ENCODE measurements at places on chromosomes 4 and X.

- no peak for DNase-seq
These were observed 31.9 kb upstream of the TLR2 start for GRCh38 chr4:153652051-153652784.

- DNase-seq: no peak
These were observed 5.3 kb upstream of the STBD1 start for GRCh38 chr4:76301068-76301774.

- no peak for DNase-seq
These were observed 20.8 kb upstream of the TMEM184C start for GRCh38 chr4:147596377-147596776.

- DNase-seq: no peak
These were observed 38.0 kb upstream of the COX7B2 start for GRCh38 chr4:46946919-46947536.

GRCh38 chr4:16617435-16617834, 281.0 kb downstream of the LDB2 start:
- DNase-seq: no peak

- no peak for DNase-seq
These were observed 135.3 kb downstream of the SHROOM3 start for GRCh38 chr4:76570141-76570973.

DNA sequence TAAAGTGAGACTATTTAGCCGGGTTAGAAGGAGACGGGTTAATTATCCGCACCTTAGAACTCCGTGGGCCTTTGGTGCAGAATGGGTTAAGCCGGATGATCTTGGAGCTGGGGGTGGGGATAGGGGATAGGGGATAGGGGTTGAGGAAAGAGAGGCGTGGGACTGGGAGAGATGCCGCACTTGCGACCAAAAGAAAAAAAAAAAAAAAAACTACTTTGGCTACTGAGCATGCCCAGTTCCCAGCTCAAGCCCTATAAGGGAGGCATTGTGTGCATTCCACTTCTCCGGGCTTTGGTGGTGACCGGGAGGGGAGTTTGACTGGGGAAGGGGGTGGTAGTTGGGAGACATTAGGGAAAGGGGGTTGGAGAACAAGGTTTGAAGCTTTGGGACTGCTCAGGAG, at the start of gene SLITRK4:
TSS of gene SLITRK4 (minus strand) at position 187 of the 400 bp plus-strand sequence. CDS start 4,993 bp downstream, outside the sequence.
- no peak for DNase-seq

DNA sequence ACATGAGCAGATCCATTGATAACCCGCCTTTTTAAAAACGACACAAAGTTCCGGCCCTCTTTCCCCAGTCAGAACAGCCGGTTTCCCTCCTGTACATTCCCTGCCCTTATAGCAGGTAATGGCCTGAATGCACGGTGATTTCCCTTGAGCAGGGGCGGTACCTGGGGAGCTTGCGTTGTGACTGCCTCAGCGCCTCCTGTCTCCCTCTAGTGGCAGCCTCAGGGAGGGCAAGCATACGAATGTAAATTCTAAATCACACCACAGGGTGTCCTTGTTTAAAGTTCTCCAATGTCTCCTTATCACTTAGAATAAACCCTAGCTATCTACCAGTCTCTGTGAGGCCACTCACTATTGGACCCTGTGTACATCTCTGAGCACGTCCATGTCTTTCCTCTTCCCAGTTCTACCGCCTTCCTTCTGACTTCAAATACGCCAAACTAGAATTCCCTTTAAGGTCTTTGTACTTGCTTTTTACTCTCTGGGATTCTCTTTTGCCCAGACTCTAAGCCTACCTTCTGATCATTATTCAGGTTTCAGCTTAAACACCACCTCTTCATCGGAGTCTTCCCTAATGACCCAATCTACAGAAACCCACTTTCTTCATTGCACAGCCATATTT, 18.4 kb upstream of the LDB2 start:
- peak; percentile 86 for DNase-seq

DNA sequence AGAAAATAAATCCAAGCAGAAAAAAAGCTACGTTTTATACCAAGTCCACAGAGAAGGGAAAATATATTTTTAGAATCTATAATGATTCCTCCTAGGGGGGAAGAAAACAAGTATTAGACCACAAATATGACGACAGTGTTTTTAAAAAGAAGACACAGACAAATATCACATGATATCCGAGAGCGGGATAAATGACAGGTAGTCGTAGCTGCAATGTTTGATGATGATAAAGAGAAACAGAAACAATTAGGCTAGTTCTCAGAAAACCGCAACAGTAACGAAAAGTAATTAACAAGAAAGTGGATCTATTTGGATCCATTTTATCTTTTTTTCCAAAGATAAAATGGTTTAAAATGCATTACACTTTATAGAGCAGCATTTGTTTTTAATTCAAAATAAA, 918 bp downstream of the HAUS3 start:
- no peak for DNase-seq

GRCh38 chr4:158169931-158170690, 2.7 kb downstream of the GASK1B start:
- no peak for DNase-seq

- DNase-seq: no peak
These were observed 22.0 kb downstream of the MTMR1 start for GRCh38 chrX:150715184-150715583.

- DNase-seq: no peak
These were observed 58.1 kb downstream of the RAB40A start for GRCh38 chrX:103461156-103461555.

GRCh38 chrX:123818243-123818642, 41.6 kb upstream of the XIAP start:
- DNase-seq: no peak

DNA sequence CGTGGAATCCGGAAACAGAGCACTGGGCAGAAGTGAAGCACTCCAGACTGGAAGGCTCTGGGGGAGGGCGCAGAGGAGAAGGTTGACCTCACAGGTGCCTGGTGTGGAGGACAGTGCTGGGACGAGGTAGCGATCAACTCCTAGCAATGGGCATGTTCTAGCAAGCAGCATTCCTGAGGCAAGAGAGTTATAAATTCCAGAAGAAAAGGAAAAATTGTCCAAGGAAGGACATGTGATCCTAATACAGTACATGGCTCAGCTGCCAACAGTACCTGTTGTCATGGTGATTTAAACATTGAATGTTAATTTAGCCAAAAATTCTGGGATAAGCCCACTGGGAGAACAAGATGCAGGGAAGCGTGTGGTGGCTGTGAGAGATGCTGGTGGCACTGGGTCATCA, 8.2 kb downstream of the ARHGAP4 start:
- DNase-seq: no peak

GRCh38 chrX:127038065-127038464, 218.5 kb downstream of the PRR32 start:
- DNase-seq: no peak

DNA sequence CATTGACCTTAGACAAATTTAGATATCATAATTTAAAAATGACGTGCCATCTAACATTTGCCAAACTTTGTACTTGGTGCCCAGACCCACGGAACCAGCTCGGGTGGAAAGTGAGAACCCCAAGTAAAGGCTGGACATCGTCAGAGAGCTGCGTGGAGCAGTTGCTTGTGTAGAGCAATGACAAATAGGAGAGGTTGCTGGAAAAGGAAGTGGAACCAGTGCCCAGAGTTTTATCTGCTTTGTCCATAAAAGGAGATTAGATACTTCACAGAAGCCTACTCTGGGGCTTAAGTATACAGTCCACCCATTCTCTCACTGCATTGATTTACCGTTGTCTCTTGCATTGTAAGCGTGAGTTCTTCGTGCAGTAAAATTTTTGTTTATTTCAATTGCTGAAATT, 5.4 kb upstream of the TBC1D1 start:
- DNase-seq: no peak

GRCh38 chr4:9704551-9705332, 76.7 kb upstream of the DRD5 start:
- no peak for DNase-seq

DNA sequence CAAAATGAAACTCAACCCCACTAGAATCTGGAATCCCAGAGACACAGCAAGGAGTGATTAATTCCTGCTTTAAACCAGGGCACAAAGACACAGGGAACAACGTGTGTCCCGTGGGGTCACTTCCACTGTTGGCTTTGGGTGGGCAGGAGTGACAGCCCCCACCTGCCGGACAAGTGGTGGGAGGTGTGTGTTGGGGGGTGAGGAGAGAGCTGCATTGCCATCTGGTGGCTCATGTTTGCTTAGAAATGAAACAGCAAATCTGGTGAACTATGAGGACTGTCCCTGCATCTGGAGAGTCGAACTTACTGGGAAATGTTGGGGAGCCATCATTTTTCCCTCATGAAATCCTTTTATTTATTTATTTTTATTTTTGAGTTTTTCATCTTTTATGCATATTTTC, 75.9 kb upstream of the AFAP1 start:
- DNase-seq: no peak

- no peak for DNase-seq
These were observed 262.7 kb downstream of the DHX15 start for GRCh38 chr4:24321616-24322015.

DNA sequence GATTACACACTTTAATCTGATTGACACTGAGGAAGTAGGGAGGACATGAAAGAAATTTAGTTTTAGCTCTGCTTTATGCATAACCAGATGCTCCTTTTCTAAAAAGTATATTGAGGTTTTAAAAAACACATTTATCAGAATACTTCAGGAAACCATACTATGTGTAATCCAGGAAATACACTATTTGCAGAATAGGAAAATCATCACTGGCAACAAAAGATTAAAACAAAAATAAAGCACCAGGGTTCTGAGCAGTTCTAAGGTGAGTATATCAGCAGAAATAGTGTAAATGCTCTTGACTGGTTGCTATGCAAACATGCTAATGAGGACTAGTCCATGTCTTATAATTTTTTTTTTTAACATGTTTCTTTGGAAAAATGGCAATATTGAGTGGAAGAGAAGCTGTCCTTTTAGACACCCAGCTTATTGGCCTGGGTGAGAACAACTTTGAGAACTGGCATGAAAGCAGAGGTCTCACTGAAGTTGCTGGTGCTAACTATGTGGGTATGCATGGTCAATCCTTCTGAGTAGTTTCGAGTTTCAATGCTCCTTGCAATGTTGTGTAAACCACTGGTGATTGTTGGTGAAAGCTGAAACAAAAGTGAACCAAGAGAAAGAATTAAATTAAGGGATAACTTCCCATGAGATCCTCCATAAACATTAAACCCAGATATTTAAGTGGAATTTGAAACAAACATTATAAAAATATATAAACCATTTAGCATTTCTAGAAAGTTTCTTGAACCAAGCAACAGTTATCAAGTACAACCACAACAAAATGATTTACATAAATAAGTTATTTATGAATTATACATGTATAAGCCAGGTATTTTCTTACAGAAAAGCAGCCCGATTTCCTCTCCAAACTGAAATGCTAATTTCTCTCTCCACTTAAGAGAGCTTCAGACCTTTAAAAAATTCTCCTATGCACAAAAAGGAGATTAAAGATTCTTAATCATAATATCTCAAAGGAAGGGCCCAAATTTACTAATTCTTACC, 20.4 kb upstream of the SCD5 start:
- no peak for DNase-seq

GRCh38 chr4:179292468-179292867, 1850.2 kb upstream of the AGA start:
- no peak for DNase-seq

DNA sequence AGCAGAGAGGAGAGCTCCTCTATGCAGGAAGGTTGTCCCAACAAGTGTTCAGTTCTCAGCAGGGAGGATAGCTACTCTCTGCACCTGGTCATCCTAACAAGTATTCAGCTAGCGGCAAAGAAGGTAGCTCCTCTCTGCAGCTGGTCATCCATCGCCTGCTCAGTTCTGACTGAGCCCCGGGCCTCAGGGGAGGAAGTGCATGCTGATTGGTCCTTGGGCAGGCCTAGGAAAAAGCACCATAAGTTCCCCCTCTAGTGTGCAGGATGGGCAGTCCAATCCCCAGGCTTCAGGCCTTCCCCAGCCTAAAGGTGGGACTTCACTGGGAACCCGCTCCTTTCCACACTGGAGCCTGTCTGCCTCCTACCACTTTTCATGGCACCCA, 4.4 kb upstream of the FBXW7 start:
- no peak for DNase-seq

DNA sequence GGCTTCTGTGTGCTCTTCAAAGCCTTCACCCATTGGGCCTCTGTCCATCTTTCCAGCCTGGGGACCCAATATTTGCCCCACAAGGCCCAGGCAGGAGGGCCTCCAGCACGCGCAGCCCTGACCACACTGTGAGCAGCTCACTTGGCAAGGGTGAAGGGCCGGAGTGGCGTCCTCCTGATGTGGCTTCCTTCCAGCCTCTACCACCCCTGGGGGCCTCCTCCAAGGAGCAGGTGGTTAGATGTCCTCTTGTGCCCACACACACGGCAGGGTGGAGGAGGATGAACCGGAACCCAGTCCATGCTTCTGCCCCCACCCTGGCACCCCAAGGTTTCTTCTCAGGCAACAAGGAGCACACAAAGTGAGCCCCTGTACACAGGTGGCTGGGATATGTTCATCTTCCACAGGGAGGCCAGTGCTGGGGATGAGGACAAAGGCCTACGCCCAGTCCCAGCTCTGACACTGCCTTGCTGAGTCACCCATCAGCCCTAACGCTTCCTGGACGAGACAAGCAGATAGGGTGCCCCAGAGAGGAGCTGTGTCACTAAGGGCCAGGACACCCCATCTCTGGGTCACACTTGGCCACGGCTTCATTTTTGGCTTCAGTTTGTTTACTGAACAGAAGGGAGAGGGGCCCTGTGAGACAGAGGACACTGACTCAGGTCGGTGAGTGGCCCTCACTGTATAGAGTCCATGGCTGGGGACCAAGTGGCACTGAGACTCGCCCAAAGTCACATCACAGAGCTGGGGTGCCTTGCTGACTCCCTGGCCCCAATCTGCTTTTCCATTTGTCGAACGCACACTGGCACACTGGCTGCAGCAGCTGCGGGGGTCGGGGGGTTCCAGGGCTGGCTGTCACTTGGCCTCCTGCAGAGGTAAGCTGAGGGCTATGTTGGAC, 1.9 kb downstream of the UBL4A start:
- no peak for DNase-seq

GRCh38 chr4:121881158-121881557, 10.9 kb upstream of the BBS7 start:
- no peak for DNase-seq

GRCh38 chr4:45082101-45082500, 355.7 kb upstream of the GNPDA2 start:
- DNase-seq: no peak

DNA sequence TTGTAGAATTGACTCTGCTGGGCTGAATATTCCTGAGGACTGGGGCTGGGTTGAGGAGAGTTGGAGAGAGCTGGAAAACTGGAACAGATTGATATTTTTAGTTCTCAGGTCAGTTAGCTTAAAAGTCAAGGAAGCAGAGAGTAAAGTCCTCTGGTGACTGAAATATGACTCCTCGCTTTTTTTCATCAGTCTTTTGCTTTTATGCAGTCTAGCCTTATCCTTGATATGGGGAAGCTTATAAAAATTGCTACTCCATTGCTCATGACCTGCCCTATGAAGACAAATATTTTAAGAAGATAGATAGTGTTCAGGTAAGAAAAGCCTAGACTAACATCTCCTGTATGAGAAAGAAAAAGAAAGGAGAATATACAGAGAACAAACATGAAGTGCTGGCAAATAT, 152.7 kb downstream of the C4orf33 start:
- no peak for DNase-seq

DNA sequence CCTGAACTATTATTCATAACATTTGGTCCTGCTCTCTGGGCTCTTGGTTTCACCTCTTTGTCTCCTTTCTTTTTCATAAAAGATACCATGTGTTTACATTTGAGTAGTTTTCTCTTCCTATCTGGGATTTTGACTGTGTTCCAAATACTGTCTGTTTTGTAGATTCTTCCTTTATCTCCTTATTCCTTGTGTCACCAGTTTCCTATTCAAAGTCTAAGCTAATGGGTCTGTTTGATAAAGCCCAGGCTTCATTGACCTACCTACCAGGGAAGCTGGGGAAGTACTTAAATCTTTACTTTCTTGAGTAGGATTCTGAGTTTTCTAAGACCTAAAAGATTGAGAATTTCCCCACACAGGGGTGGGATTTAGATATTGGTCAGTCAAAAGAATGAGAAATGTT, 409.5 kb downstream of the RAPGEF2 start:
- DNase-seq: no peak
